Liver (tissue), 10 donors: ENCODE measurements at places on chromosomes 6 and 20.

GRCh38 chr6:162649271-162649670, 78.3 kb downstream of the PRKN start:
- DNase-seq: no peak

DNA sequence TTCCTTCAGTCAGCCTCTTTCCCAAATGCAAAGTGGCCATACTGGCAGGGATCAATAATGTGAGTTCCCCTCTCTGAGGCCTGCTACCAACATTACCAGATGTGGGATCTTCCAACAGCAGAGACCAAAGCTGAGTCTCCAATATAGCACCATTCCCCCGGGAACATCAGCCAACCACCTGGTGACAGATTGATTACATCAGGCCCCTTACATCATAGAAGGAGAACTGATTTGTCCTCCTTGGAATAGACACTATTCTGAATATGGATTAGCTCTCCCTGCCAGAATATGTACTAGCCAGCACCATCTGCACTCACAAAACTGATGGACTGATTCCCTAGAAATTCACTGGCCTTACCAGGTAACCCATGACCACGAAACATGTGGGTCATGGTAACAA, 61.9 kb upstream of the CARMIL1 start:
- no peak for DNase-seq

- peak; percentile 79 for DNase-seq
Observed at GRCh38 chr6:130020907-130021629, 2.7 kb downstream of the L3MBTL3 start.

DNA sequence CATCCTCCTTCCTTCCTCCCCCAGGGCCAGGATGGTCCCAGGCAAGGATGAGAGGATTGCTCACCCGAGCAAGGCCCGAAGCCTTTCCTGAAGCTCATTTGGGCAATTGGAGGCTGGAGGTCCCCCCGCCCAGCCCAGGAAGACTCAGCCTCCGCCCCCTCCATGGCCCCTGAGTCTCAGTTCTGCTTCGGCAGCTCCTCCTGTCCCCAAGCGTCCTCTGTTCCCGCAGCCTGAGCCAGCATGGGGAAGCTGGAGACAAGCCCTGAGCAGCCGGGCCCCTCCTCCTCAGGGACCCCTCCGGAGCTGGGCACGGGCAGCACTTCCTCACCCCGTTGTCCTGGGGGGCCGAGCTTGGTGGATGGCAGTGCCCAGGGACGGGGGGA, 26.0 kb downstream of the SLC17A9 start:
- DNase-seq: no peak

- no peak for DNase-seq
Observed at GRCh38 chr6:37303091-37303660, 45.2 kb upstream of the TMEM217 start.

DNA sequence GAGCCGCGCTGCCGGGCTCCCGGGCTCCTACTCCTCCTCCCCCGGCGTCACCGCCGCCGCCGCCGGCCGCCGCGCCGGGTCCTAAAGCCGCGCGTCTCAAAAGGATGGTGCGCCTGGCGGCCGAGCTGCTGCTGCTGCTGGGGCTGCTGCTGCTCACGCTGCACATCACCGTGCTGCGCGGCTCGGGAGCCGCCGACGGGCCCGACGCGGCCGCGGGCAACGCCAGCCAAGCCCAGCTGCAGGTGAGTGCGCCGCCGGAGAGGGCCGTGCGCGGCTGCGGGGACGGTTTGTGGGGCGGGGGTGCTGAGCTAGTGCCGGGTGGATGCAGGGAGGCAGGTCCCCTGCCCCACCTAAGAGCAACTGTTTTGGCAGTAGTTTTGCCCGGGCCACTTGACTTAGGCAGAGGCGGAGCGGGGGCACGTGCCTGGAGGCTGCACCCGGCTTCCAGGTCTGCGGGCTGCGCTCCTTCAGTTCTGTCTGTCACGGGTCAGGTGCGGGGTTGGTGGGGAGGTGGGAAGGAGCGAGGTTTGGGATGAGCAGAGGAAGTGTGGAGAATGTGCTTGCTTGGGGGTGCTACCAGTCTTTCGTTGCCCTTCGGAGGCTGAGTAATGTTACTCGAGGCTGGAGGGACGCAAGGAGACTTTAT, 722 bp downstream of the ISM1 start:
- no peak for DNase-seq

- DNase-seq: no peak
Observed at GRCh38 chr6:4577406-4577805, 198.8 kb upstream of the CDYL start.

DNA sequence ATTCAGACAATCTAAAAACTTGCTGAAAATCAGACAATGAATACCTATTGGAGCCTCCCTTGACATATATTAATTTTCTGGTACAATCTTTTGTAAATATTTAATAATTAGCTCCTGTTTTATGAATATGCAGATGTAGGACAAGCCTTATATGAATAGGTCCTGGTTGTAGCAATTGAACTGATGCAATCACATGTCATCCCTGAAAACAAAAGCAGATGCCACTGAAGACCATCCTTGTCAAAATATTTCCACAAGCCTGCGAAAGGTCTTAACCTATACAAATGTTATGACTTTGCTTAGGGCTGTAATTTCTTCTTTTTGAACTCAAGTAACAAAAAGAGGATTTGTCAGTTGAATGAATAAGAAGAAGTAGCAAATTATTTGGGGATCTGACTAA, 722.1 kb downstream of the EYS start:
- DNase-seq: no peak

DNA sequence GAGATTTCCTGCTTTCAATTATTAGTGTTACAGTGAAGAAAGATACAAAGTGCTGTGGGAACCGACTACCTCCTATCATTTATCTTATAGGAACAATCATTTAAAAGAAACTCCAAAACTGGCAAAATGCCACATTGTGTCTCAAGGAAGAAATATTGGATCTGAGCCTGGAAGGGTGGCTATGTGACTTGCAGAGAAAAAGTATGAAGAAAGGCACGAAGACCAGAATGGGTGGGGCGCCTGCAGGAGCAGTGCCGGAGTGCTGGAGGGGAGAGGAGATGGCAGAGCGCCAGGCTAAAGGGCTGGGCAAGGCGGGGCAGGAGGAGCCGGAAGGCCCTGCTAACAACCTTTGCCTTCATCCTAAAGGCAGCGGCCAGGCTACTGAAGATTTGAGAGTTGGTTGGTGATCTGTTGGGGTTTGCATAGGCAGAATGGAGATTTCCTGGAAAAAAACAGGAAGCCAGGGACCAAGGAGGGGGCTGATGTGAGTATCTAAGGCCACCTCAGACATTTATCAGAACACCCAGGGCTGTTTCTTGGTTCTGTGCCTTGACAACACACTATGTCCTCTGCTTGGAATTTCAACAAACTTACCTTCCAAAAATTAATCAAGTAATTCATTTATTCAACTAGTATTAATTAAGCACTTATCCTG, 125.6 kb downstream of the MAFB start:
- DNase-seq: no peak

GRCh38 chr6:164069350-164069990, 655.0 kb downstream of the QKI start:
- no peak for DNase-seq

GRCh38 chr6:113630738-113631535, 226.2 kb upstream of the MARCKS start:
- DNase-seq: no peak

- no peak for DNase-seq
Observed at GRCh38 chr6:139343052-139343750, 31.2 kb downstream of the CITED2 start.

DNA sequence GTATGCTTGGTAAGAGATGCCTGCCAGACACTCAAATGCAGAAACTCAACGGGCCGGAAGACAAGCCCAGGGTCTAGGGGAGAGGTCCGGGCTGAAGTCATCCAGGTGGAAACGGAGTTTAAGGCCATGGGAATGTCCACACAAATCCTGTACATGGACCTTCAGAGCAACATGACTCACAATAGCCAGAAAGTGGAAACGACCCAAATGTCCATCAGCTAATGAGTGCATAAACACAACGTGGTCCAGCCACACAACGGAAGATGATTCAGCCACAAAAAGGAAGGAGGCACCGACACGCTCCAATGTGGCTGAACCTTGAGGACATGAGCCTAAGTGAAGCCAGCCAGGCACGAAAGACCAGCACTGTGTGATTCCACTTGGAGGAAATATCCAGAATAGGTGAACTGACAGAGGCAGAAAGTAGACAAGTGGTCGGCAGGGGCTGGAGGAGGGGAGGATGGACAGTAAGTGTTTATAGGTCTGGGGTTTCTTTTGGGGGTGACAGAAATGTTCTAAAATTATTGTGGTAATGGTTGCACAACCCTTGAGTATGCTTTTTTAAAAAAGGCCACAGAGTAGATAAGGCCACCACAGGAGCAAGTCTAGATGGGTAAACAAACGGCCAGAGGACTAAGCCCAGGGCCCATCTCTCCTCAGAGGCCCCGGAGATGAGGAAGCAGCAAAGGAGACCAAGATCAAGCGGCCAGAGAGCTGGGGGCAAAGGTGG, 105.6 kb downstream of the PREX1 start:
- DNase-seq: no peak

DNA sequence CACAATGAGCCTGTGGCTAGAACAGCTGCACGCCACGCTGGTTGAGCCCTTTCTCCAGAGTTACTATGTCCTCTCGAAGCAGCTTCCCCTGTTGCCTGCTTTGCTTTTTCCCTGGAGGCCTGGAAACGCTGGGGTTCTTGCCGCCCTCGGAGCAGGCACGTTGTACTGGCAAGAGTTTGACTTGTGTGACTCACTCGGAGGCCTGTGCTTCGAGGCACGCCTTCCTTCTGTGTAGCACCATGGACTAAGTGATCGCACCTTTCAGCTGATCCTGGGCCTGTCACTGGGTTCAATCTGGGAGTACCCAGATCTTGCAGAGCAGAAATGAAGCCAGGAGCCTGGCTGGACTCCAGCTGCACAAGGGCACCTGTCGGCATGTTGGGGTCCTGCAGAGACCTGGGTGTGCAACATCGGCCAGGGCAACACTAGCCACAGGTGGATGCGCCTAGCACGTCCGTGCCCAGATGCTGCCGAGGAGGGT, 5.2 kb downstream of the INSM1 start:
- no peak for DNase-seq

DNA sequence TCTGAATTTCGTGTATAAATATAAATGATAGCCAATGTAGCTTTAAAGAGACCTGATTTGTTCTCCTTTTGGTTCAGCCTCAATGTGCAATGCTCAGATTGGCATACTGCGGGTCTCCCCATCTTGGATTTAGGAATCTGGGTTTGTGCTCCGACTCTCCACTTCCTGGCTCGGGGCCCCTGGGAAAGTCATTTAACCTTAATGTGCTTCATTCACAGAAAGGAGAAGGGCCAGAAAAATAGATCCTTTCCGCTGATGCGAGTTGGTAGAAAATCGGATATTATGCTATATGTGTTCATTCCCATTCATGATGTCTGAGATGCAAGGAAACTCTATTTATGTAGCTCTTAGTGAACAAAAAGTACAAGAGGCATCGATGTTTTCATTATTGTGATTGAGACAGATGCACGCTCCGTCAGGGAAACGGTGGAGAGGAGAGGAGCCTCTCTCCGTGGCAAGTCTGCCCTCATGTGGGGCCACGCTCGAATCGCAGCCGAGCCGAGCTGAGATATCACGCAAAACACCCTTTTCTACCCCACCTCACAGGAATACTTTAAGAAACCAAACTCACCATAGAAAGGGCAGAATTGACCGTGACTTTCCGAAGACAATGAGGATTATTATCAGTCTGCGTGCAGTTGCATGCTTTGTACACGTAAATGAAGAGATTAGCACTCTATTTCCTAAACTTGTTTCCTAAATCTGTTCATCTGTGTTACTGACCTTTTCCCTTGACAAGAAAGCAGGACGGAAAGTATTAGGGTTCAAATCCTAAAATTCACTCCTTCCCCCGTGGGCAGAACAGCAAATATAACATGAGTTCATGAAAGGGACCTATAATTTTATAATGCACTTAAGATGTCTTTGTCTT, 136.6 kb downstream of the COL9A1 start:
- DNase-seq: peak; percentile 46

DNA sequence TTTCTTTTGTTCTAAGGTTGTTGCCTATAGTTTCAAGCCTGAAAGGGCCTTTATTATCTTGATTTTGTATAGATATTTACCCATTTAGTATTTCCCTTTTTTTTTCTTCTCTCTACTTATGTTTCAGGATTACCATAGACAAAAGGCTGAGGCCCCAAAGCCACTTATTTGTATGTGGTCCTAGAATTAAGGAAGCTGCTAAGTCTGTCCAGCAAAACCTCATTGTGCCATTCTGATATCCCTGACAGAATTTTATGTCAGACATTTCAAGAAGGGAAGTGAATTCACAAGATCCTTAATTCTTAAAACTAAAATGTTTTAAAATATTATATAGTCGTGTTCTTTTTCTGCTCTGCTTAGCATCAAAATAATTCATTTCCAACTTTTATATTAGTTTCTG, 6.9 kb downstream of the HAO1 start:
- no peak for DNase-seq

DNA sequence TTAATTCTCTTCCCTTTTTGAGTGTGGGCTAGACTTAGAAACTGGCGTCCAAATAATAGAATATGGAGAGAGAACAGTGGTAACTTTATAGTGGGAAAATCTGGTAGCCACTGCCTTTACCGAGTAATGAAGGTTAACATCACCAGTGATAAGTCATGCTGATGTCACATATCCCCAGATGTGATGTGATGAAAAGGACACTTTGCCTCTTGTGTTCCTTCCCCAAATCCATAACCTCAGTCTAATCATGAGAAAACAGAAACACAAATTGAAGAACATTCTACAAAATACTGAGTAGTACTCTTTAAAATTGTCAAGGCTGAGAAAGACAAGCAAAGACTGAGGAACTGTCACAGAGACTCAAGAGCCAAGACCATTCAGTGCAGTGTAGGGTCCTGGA, 17.8 kb downstream of the ANKS1A start:
- DNase-seq: no peak

- DNase-seq: peak; percentile 84
Observed at GRCh38 chr6:166381733-166382499, 824 bp downstream of the MPC1 start.

GRCh38 chr6:105606831-105607463, 204.1 kb upstream of the PREP start:
- no peak for DNase-seq

DNA sequence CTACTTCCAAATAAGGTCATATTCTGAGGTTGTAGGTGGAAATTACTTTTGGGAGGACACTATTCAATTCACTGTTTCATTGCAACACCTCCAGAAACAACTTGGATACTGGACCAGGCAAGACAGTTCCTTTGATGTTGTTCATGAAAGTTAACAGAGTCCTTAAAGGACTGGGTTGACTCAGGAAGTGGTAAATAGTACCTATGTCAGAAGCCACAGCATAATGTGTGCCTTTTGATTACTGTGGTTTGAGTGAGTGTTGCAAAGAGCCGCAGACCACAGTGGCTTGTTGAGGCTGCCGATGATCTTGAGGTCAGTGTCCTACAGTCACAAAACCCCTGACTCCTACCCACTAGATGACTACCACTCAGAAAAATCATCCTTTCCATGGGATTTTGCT, 10.9 kb downstream of the IL20RA start:
- no peak for DNase-seq

DNA sequence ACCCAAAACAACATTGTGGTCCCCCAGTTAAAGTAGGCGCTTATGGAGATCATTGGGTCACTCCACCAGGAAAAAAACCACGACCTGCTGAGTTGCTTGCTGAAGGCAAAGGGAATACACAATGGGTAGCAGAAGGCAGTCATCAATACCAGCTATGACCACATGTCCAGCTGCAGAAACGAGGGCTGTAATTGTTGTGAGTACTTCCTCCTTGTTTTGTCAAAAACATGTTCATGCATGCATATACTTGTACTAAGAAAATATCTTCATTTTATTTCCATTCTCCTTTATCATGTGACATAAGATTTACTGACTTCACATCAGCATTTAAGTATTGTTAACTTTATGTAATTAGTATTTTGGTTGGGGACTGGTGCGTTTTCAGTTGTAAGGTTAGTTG, 16.9 kb downstream of the SERINC1 start:
- no peak for DNase-seq
